ENCODE measurements at places on chromosomes 12 and 14. TPM values are rescaled to one million over a fixed set of nuclear protein-coding genes. Genes with fewer than 3 reads are reported as not detected.

HOMEZ gene
- 8.5 TPM for total RNA-seq

TBC1D30 gene
- 1.3 TPM for total RNA-seq

PTCSC3 gene
- not detected for total RNA-seq

FAM186B gene
- 0.07 TPM for total RNA-seq

RNASE4 gene
- 8.1 TPM for total RNA-seq

KIF21A gene
- total RNA-seq: 15.6 TPM

MGAT2 gene
- total RNA-seq: 49.6 TPM

JAG2 gene
- total RNA-seq: 24.0 TPM

CNTN1 gene
- total RNA-seq: 53.7 TPM
